ENCODE measurements at places on chromosomes 1 and 21. TPM values are rescaled to one million over a fixed set of nuclear protein-coding genes. Genes with fewer than 3 reads are reported as not detected.

- DNase-seq: no peak
Observed at GRCh38 chr21:41876928-41877652, 2.1 kb downstream of the PRDM15 start.

DNA sequence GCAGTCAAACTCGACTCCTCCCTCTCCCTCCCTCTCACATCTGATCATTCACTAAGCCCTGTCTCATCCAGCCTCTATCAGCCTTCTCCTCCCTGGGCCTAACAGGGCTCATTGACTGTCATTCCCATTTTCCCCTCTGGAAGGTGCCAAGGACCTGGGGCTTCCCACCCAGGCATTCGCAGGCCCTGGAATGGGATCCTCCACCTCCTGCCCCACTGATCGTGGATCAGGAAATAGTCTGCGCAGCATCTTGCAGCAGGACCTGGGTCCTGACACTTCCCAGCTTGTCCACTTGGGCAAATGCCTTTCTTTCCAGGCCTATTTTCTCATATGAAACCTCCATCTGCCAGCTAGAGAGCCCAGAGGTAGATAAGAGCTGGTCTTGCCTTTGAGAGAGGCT is 71.2 kb upstream of the ZC3H12A start:
- no peak for DNase-seq

- peak; percentile 21 for DNase-seq
Observed at GRCh38 chr1:100387657-100388350, 35.5 kb downstream of the CDC14A start.

DNA sequence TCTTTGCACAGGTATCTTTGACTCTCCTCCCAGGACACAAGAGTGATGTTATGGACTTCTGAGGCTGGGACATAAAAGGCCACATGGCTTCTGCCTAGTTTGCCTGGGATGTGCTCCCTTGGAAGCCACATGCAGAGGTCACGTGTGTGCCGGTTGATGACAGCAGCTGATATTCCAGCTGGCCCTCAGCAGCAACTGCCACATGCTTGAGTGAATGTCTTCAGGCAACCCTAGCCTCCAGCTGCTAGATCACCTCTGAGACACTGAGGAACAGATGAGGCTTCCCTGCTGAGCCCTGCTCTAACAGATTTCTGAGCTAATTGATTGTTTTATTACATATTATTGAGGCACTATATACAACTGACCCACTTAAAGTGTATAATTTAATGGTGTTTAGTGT is 11.6 kb upstream of the AKR7A3 start:
- DNase-seq: no peak

GRCh38 chr1:175219774-175220173 is 27.2 kb upstream of the KIAA0040 start:
- DNase-seq: no peak

DNA sequence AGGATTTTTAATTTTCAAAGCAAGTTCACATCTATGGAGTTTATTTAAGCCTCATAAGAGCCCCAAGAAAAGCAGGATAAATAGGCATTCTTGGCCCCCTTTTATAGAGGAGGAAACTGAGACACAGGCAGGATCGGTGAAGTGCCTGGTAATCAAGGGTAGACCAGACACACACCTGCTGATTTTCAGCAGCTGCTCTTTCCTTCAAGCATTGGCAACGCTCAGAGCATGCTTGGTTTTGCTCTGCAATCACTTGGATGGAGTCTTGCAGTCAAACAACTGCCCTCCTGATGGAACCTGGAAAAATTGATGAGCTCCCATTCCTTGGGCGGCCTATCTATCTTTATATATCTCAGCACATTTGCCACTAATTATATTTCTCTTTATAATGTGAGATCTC is 478.9 kb upstream of the CAMK1G start:
- DNase-seq: no peak

DNA sequence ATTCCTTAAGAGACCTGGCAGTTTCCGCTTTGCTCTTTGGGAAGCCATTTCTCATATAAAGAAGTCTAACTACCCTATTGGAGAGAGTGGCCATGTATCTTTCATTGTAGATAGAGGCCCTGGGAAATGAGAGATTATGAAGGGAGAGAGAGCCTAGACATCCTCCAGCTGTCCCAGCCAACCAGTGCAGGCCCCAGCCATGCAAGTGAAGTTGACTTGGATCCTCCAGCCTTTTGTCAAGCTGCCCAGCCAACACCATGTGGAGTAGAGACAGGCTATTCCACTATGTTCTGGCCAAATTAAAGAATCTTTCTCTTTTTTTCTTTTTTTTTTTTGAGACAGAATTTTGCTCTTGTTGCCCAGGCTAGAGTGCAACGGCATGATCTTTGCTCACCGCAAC is 7.1 kb upstream of the ANP32E start:
- DNase-seq: no peak

DNA sequence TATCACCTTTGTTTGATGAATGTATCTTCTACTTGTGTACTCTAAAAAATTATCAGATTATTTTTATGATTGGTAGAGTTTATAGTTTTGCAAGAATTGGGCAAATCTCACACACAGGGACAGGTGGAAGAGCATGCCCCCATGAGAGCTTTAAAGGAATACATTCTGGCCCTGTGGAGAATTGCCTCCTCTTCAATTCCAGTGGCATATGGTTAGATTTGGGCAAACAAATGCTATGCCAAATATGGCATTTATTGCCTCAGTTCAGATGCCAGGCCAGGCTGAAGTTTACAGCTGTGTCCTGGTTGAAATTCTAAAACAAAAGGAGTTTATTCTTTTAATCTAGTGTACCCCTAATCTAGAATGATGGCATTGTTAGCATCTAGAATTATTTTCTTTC is 162.4 kb upstream of the CACYBP start:
- no peak for DNase-seq

- DNase-seq: no peak
Observed at GRCh38 chr1:52592637-52593323, 9.4 kb upstream of the GPX7 start.

DNA sequence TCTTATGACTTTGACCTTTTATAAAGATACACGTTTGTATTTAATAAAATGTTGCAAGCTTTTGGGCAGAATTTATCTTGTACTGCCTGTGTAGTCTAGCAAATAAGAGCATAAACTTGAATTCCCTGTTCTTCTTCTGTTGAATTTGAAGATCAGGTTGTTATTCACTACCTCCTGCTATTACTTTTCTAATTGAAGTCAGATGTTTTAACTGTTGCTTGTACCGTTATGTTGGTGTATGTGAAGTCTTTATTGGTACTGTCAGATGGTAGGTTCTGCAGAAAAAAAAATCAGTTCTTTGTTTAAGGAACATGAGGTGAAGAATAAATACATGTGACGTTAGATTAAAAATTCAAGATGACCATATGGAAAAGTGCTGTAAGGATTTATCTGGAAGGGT is 69.1 kb downstream of the DYRK1A start:
- no peak for DNase-seq

GRCh38 chr1:31957701-31958674 is 19.8 kb upstream of the PTP4A2 start:
- DNase-seq: no peak

- no peak for DNase-seq
Observed at GRCh38 chr1:62263006-62263813, 56.0 kb downstream of the KANK4 start.

DNA sequence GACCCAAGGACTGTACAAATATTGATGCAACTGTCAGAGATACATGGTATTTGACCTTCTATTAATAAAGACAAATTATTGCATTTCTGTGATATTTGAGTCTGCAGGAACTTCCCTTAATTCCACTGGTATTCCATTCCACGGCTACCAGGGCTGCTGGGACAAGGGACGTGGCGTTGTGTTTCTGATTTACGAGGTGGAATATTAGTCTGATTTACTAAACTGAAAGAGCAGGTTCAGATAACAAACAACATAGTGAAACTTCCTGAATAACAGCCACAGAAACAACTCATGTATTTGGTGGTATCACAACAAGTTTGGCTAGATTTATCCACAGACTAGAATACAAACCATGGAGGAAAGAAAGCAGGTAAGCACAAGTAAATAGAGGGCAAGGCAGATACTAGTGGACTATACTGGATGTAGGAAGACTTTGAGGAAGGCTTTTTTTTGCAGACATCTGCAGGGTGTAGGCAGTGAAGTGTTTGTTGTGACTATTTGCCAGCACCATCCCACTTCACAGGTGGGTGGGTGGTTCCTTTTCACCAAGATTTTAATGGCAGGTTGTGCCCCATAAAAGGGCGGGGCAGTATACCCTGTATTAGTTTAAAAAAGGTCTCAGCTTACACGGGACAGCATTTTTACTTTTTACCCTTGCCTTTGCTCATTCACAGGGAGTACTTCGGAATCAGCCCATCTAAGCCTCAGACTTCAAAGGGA is 100.4 kb downstream of the FGGY start:
- DNase-seq: no peak

DNA sequence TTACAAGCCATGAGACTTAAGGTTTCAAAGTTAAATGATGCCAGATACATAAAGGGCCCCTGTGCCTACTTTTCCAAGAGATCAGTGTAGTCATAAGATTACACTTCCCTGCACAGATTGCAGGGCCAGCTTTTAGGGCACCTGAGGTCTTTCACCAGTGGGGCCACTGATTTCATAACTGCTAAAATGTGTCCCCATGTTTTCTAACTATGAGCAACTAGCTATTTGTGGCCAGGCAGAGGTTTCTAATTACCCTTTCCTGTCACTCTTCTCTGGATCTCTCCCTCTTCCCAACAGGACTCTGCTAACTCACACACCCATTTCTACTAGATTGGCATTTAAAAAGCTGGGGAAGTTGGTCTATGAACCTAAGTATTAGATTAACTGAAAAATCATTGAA is 207.1 kb upstream of the SGIP1 start:
- no peak for DNase-seq

TIAM1 gene
- total RNA-seq: 15.1 TPM

NT5C1A gene
- not detected for total RNA-seq

SH3BGR gene
- 6.2 TPM for total RNA-seq

REG4 gene
- total RNA-seq: not detected

All from fibroblast of the aortic adventitia (primary cell).